CD8-positive, alpha-beta T cell (primary cell): ENCODE measurements at places on chromosomes 12 and 14.

DNA sequence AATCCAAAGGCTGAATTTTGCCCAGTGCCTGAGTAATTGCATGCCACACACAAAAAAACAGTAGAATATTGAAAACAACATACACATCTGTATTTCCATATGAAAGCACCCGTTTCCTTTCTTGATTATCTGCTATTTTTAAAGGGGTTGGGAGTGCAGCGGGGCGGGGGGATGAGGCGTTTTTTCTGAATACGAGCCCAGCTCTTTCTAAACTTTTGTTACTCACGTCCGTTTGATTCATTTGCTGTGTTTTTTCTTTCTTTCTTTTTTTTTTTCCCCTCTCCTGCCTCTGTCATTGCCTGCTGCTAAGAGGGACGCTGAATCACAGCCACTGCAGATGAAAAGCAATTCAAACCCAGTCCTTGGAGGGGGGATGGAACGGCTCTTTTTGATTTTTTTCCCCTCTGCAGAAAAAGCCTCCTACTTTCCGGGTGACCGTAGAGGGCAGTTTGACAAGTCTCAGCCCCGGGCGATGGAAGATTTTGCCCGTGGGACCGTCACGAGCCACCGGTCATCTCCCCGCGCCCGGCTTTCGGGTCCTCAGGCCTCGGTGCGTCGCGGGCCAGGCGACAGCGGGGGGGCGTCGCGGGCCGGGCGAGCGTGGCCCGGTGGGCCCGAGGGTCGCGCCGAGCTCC, 572 bp upstream of the RASSF8 start:
- DNase-seq, result no peak

DNA sequence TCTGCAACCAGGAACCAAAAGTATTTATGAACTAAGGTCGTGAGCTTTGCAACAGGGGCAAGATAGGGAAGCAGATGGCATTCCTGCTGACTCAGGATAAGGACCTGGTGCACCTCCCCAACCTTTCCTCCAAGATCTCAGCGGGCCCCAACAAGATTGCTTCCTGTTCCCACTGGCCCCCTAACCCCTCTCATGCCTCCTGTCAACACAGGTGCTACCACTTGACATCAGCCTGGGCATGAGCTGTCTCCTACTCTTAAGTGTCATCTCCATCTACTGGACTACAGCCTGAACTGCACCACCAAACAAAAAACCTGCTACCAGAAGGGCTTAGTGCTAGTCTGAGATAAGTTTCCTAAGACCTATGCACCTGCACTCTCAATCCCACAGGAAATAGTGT, 32.7 kb downstream of the MED6 start:
- DNase-seq, result peak; percentile 7

DNA sequence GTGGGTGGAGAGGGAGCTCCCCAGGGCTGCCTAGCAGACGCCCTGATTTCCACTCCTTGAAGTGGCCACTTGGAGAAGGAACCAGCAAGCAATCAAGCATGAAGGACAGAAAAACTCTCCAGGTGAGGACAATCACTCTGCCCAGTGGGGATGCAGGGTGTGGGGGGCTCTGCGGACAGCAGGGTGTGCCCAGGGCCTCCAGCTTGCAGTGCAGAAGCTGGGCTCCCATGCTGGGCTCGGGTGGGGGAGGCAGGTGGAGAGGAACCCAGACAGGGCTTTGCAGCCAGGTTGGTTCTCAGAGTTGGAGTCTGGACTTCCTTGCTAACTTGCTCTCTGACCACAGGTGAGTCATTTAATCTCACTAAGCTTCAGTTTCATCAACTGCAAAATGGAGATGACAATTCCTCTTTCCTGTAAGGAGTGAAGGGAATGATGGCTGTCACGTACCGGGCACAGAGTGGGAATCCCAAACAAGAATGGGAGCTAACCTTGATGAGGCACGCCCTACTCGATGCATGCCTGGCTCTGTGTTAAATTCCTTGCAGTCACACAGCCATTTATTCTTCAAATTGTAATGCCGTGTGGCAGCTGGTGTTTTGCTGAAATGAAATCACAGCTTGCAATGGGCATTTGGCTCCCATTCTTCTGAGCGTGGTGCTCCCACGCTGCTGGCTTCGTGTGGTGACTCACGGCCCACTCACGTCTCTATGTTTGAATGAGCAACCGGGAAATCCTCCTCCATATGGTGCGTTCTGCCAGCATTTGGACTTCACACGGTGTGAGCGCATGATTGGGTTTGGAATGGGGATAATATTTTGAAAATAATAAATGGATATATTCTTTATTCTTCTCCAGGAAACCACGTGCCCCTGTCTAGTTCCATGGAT, 75.2 kb downstream of the PRIMA1 start:
- DNase-seq, result no peak

GRCh38 chr14:80202888-80203562, 8.3 kb downstream of the DIO2 start:
- DNase-seq, result no peak
